ENCODE measurements at places on chromosomes 4 and X. TPM values are rescaled to one million over a fixed set of nuclear protein-coding genes. Genes with fewer than 3 reads are reported as not detected.

The ARX gene
- not detected for total RNA-seq

DNA sequence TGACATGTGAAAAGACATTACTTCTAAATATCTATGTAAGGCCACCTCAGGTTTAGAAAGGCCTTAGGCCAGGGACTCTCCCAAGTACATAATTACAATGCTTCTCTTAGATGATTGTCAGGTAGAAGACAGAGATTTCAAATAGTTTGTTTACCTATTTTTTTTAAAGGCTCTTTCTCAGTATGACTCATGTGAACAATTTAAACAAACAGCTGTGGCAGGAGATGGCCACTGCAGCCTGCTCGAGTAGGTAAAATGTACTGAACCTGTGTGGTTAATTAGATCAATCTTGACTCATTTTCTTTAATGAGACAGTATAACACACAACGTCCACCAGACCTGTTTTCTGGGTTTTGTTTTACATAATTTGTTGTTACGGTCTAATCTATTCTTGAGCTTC, 50.2 kb downstream of the LEF1 start:
- H3K36me3 ChIP-seq: peaks cover 29% of the 10 kb centered on the region
- peak overlapping the region; percentile 85 for H3K27ac ChIP-seq
- no peaks in the 10 kb centered on the region for H3K27me3 ChIP-seq
- peak overlapping the region; percentile 78 for H3K4me3 ChIP-seq
- H3K4me1 ChIP-seq: peaks cover 81% of the 10 kb centered on the region
- no peak for DNase-seq

DNA sequence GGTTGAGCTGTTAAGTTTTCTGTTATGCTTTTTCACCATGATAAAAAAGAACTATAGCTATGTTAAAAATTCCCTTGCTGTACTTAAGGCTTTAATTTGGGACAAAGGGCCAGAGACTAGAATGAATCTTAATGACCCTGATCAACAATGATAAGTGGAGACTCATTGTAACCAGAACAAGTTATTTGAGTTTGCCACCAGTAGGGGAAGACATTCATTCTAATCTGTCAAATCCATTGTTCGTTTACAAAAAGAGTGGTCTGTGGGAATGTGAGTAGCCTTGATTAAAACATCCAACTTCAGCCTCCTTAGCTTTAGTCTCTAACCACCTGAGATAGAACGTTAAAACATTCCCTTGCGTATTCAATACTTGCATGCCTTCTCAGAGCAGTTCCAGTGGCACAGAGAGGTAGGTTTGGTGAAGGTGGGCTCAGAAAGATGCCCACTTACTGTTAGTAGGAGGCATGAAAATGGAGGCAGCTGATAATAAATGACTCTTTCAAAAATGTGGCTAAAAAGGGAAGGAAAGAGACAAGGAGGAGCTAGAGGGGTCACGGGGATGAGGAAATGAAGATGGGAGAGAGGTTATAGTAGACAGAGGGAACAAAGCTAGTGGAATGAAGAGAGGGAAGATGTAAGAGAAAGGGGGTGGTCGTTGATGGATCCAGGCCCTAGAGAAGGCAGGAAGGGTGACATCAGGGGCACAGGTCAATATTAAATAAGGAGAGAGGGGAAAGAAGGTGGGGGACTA, 66.2 kb downstream of the EGF start:
- H3K27me3 ChIP-seq: peaks cover 46% of the 10 kb centered on the region
- H3K4me3 ChIP-seq: no peak overlapping the region
- H3K36me3 ChIP-seq: no peaks in the 10 kb centered on the region
- no peak for DNase-seq
- H3K4me1 ChIP-seq: no peaks in the 10 kb centered on the region

The MXRA5 gene
- total RNA-seq: not detected

DNA sequence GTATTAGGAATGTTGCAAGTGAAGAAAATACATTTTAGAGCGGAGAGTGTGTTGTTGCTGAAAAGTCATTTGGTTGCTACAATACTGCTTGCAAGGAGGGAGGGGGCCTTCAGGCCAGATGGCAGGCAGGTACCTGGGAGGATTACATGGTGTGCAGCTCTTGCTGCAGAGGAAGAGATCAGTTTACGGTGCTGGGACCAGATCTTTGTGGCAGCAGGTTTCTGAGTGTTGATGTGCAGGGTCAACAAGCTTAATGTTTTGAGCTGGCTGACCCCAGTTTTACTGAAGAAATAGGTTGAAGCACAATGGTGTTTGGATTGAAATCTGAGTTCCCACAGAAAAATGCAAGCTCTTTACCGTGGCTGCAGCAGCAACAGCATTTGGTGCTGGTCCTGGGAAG, 96.4 kb upstream of the DDIT4L start:
- no peak overlapping the region for H3K27ac ChIP-seq
- no peaks in the 10 kb centered on the region for H3K4me1 ChIP-seq
- DNase-seq: no peak
- H3K4me3 ChIP-seq: no peak overlapping the region
- no peaks in the 10 kb centered on the region for H3K36me3 ChIP-seq

DNA sequence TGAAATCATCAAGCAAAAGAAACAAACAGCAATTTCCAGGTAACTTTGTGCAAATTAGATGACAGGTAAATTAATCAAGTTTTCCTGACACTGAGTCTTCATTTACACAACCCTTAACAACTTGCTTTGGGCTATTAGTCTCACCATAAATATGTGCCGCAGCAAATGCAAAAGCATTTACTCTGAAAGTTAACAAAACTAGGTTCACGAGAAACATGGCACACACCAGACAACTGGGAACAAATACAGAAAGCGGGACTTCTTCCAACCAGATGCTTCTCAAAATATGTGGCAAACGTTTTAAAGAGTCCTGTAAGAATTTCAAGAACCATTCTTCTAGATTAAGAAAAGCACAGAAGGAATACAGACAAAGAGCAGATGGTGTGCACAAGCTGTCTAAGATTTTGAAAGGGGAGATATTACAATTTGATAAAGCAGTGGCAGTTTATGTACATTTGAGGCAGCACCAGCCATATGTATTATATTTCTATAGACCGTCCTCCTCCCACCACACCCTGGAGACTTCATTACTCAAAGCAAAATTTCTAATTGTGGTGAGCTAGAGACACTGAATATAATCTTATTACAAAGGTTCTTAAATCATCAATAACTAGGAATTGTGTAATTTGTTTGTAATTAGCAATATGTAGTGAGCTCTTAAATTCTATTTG, 192.5 kb upstream of the ADAMTS3 start:
- H3K27ac ChIP-seq: no peak overlapping the region
- no peak for DNase-seq
- H3K27me3 ChIP-seq: no peaks in the 10 kb centered on the region
- H3K36me3 ChIP-seq: no peaks in the 10 kb centered on the region

The SH3D19 gene
- total RNA-seq: not detected

GRCh38 chrX:46575586-46575985, 2.0 kb downstream of the CHST7 start:
- DNase-seq: no peak
- peak overlapping the region; percentile 83 for H3K4me3 ChIP-seq
- H3K36me3 ChIP-seq: peaks cover 20% of the 10 kb centered on the region
- no peak overlapping the region for H3K27ac ChIP-seq
- peaks cover 4% of the 10 kb centered on the region for H3K27me3 ChIP-seq

The SMR3B gene
- not detected for total RNA-seq

DNA sequence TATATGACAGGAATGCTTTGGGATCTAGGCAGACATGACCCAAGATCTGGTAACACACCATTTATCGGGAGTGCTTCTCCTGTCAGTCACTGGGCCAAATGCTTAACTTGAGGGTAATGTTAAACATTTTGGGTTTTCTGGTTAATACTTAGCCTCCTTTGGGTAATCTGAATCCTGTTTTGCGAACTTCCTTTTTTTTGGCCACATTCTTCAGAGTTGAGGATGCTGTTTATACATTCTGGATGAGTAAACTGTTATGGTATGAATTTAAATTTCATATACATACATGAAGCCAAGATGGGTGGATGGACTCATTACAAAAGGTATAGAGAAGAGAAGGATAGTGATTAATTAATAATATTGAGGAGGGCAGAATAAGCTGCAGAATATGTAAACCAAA, 36.1 kb downstream of the MID1IP1 start:
- DNase-seq: no peak
- no peaks in the 10 kb centered on the region for H3K36me3 ChIP-seq
- H3K4me3 ChIP-seq: no peak overlapping the region
- no peaks in the 10 kb centered on the region for H3K27me3 ChIP-seq
- no peaks in the 10 kb centered on the region for H3K4me1 ChIP-seq

- no peaks in the 10 kb centered on the region for H3K4me1 ChIP-seq
- peak overlapping the region; percentile 62 for H3K4me3 ChIP-seq
- DNase-seq: no peak
- peak overlapping the region; percentile 70 for H3K27ac ChIP-seq
- H3K36me3 ChIP-seq: no peaks in the 10 kb centered on the region
Measured at GRCh38 chr4:187814737-187815465, 180.7 kb upstream of the ZFP42 start.

DNA sequence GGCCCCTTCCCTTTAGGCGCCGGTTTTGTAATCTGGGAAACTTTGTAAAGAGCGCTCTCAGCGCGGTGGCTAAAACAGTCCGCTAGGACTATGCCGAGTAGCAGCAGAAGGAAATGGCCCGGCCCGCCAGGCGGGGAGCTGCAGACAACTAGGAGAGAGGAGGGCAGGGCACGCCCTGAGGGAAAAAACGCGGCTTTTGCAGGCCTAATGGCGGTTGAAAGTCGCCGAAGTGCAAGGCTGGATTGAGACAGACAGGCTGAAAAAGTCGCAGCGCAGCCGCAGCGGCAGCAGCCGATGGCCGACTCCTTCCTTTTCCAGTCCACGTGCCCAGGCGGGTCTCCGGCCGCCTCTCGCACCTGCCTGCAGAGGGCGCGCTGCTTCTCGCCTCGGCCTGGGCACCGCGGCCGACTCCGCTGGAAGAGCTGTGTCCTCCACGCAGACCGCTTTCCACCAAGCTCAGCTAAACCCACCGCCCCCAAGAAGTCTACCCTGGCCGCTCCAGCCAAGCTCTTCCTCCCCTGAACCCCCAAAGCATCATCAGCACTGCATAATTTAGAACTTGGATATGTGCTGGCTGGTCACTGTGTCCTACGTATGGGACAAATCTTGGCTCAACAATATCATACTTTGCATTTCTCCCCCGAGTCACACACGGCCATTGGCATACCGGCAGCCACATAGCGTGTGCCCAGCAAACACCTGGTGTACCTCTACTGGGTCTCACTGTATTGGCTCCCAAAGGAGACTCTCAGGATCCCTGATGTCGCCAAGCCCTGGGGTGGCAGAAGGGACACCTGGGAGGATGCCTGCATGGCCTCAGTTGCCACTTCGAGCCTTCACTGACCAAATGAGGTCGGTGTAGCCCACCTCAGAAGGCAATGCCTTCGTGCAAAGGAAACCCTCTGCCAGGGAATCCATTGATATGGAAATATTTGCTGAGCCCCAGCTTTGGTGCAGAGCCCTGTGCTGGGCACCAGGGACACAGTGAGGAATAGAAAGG, 14.5 kb downstream of the SLC25A5 start:
- no peaks in the 10 kb centered on the region for H3K36me3 ChIP-seq
- peaks cover 4% of the 10 kb centered on the region for H3K27me3 ChIP-seq
- H3K4me1 ChIP-seq: peaks cover 8% of the 10 kb centered on the region
- H3K27ac ChIP-seq: peak overlapping the region; percentile 84
- H3K4me3 ChIP-seq: peak overlapping the region; percentile 67

DNA sequence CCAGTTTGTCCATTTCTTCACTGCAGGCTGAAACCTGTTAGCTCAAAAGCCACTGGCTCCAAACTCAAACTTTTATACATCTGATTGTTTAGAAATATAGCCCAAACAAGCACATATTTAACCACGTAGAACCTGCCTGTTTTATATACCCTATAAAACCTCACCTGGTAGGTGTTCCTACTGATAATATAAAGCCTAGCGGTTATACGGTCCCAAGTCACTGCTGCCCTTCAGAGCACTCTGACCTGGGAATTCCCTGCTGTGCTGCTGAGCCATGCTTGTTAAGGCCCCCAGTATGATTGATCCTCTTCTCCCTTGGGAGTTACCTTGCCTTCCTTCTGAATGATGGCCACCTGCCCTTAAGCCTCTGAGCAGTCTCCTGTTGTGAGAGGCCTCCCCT, 432.8 kb upstream of the LCORL start:
- H3K27ac ChIP-seq: no peak overlapping the region
- no peaks in the 10 kb centered on the region for H3K27me3 ChIP-seq
- DNase-seq: no peak
- no peaks in the 10 kb centered on the region for H3K4me1 ChIP-seq
- no peaks in the 10 kb centered on the region for H3K36me3 ChIP-seq
- H3K4me3 ChIP-seq: no peak overlapping the region

The CITED1 gene
- 0.40 TPM for total RNA-seq

The IL9R gene
- total RNA-seq: 31.4 TPM

The CXorf49 gene
- not detected for total RNA-seq

DNA sequence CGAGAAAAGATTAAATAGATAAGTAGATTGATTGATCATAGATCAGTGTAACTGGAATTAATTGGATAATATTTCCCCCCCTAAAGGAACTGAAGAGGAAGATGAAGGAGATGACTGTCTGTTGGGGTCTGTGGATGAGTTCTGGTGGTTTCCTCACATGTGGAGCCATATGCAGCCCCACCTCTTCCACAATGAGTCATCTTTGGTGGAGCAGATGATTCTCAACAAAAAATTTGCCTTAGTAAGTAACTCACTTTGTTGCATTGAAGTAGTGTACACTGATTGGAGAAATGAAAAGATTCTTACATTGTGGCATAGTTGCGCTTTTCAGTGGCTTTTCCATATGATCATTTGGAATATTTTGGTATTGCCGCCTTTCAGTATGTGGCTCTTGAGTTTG, 80.4 kb downstream of the NDST3 start:
- H3K27me3 ChIP-seq: peaks cover 5% of the 10 kb centered on the region
- DNase-seq: no peak
- H3K27ac ChIP-seq: no peak overlapping the region
- H3K36me3 ChIP-seq: no peaks in the 10 kb centered on the region
- H3K4me3 ChIP-seq: no peak overlapping the region

DNA sequence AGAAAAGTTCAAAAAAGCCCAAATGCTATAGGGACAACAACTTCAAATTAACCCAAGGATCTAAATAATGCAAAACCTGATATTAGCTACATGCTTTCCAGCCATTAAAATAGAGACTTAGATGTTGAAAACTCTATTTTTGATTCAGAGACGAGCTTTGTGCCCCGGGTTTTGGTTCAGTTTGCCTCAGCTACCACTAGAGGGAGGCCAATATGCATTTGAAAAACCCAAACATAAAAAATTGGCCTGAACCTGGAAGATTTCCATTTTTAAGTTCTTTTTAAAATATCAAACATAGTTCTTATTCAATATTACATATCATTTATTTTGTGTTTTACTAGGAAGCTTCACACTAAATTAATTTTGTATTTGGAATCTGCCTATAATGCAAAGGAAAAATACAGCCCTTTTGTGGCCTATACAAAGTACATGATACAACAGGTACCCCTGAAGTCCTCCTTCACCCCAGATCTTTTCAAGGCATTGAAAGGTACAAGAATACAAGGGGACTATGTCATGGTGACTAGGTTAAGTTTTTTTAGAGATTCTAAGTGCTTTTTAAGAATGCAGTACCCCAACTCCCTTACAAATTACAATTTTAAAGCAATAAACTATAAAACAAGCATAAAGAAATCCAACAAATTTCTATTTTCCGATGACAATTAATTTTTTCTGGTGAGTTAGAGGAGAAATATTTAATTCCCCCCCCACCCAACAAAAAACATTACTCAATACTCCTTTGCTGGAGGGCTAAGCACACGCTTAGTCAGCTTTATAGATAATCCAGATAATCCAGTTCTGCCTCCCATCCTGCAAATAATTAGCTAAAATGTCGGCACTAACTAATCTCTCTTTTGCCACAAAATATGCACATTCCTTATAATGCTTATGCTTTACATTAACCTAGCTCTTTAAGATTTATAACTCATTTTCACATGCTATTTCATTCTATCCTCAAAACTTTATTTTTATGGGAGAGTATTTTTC, 97.7 kb upstream of the PTPN13 start:
- H3K4me3 ChIP-seq: no peak overlapping the region
- no peaks in the 10 kb centered on the region for H3K36me3 ChIP-seq
- no peak for DNase-seq
- H3K27me3 ChIP-seq: peaks cover 7% of the 10 kb centered on the region

The CRMP1 gene
- total RNA-seq: not detected
